ENCODE measurements at places on chromosomes 4 and X. TPM values are rescaled to one million over a fixed set of nuclear protein-coding genes. Genes with fewer than 3 reads are reported as not detected.

Gene FRMPD4
- 0.99 TPM for total RNA-seq

Gene TDO2
- not detected for total RNA-seq

Gene ADRA2C
- 5.9 TPM for total RNA-seq

Gene ZNF718
- total RNA-seq, result 6.3 TPM

Gene PABPC1L2B
- not detected for total RNA-seq

Gene MAD2L1
- total RNA-seq, result 1.5 TPM

Gene PAGE5
- not detected for total RNA-seq

Gene NAT8L
- 0.82 TPM for total RNA-seq

Gene CHRDL1
- total RNA-seq, result 4.4 TPM

Gene TRIM61
- 2.4 TPM for total RNA-seq

Gene WAS
- total RNA-seq, result 2.6 TPM

Gene MAGED4
- 1.1 TPM for total RNA-seq

Gene PLS3
- 40.8 TPM for total RNA-seq

Gene PLK4
- total RNA-seq, result 1.3 TPM

Gene TCP11X2
- total RNA-seq, result not detected

Gene RPL34
- 718 TPM for total RNA-seq

Gene MAGEA8
- not detected for total RNA-seq

Gene ODAM
- not detected for total RNA-seq

Gene CXCR3
- total RNA-seq, result 0.20 TPM

Gene ARHGAP6
- 2.8 TPM for total RNA-seq

Gene ZDHHC15
- total RNA-seq, result 3.5 TPM

Gene VCX3B
- not detected for total RNA-seq

Gene CSAG3
- total RNA-seq, result not detected

Gene RAB39B
- total RNA-seq, result not detected

Gene DBET
- not detected for total RNA-seq

Gene OTUD6A
- not detected for total RNA-seq

Gene SLC6A14
- total RNA-seq, result not detected

Gene LGI2
- total RNA-seq, result 2.0 TPM

Gene DDIT4L
- total RNA-seq, result 0.37 TPM

Gene RS1
- total RNA-seq, result not detected

Data from left ventricle myocardium superior (tissue), 1 donor.